T-helper 2 cell treated with Interferon-gamma antibody and Interleukin-4, amounts not matched to agents 5 μg/mL and 100 μg/mL, for 36 hours (primary cell): ENCODE measurements at places on chromosomes 16 and 17.

GRCh38 chr17:34892461-34893249, 68.6 kb downstream of the CCT6B start:
- DNase-seq: no peak

GRCh38 chr16:69831212-69832123, 69.3 kb downstream of the WWP2 start:
- no peak for DNase-seq

DNA sequence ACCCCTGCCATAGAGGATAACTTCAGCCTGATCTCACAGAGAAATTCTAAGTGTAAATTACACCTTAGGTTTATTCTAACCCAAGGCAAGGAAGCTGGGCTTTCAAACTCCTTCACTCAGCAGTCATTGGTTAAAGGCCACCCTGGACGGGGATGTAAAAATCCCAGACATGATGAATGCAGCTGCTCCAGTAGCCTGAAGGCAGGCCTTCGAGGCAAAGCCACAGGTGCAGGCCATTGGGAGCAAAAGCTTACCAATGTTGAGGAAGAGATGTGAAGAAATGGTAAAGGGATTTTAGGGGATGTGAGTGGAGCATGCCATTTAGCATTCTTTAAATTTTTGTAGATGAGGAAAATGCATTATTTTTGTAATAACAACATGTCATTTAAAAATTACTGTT, 514.4 kb downstream of the XYLT1 start:
- no peak for DNase-seq

DNA sequence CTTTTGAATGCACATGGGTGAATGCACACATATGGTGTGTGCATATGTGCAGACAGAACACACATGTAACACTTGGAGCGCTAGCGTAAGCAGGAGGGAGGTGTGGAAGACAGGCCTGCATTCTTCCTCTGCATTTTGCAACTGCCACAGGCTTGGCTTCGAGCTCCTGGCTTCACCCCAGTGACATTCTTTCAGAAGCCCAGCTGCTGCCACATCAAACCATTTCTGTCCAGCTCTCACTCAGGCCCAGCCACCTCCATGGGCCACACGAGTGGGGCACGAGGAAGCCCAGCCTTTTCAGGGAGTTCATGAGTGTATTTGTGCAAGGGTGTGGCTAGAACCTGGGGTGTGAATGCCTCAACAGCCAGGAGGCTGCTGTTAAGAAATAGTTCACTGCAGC, 18.8 kb downstream of the LGALS3BP start:
- no peak for DNase-seq

DNA sequence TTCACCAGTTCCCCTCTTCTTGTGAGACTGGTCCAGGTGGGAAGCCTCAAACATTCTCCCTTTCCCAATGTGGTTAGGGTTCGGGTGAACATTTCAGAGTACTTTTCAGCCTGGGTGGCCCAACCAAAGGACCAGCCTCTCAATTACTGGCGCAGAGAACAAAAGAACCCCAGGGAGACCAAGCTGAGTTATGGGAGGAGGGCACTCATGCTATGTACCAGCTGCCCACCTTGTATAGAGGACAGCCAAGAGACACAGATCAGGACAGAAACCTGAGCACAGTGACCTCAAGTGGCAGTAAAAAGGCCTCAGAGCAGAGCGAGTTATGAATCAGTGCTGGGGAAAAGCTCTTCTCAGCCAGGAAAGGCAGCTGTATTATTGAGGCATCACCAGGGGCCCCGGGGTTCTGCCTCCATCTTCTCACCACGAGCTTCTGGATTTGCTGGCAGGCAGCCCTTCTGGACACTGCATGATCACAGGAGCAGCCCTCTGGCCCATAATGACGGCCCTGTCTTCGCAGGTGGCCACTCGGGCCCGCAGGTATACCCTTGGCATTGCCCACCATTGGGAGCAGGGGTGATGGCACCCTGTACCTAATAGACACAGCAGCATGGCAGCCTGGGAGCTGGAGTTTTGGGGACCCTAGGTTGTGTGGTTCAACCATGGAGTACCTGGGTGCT, 3.8 kb downstream of the G6PC3 start:
- no peak for DNase-seq

GRCh38 chr17:65222214-65222738, 85.1 kb downstream of the RGS9 start:
- DNase-seq: no peak

DNA sequence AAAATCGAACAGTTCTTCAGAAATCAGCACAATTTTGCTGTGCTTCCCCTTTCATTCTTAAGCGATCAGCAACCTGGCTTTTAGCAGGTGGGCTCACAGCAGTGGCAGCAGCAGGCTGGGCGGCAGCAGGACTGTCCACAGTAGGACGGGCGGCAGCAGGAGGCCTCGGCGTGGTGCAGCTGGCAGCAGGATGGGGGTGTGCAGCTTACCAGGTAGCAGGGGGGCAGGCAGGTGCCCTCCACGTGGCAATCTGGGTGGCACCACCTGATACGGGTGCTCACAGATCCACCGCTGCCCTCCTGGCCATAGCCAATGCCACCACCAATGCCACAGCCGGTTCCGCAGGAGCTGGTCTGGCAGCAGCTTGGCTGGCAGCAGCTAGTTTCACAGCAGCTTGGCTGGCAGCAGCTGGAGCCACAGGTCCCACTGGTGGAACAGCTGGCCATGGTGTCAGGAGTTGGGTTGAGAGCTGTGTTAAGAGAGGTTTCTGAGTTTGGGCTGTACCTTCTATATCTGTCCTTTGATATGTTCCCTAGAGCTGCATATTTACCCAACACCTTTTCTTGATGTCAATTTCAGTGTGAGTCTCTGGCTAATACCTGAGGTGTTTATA, at the start of gene KRTAP1-4:
Gene KRTAP1-4, minus strand, starts transcription at position 563 of the 613 bp plus-strand sequence. Its CDS starts 117 bp downstream, at position 446.
- no peak for DNase-seq

- DNase-seq: no peak
Observed at GRCh38 chr16:6892966-6893365, 439.7 kb upstream of the RBFOX1 start.

- no peak for DNase-seq
Observed at GRCh38 chr17:56679115-56679776, 85.7 kb downstream of the NOG start.
